Fibroblast of pulmonary artery (primary cell): ENCODE measurements at places on chromosomes 4 and X.

- peak; percentile 28 for DNase-seq
These were observed 689 bp upstream of the NHSL2 start for GRCh38 chrX:71909956-71910355.

DNA sequence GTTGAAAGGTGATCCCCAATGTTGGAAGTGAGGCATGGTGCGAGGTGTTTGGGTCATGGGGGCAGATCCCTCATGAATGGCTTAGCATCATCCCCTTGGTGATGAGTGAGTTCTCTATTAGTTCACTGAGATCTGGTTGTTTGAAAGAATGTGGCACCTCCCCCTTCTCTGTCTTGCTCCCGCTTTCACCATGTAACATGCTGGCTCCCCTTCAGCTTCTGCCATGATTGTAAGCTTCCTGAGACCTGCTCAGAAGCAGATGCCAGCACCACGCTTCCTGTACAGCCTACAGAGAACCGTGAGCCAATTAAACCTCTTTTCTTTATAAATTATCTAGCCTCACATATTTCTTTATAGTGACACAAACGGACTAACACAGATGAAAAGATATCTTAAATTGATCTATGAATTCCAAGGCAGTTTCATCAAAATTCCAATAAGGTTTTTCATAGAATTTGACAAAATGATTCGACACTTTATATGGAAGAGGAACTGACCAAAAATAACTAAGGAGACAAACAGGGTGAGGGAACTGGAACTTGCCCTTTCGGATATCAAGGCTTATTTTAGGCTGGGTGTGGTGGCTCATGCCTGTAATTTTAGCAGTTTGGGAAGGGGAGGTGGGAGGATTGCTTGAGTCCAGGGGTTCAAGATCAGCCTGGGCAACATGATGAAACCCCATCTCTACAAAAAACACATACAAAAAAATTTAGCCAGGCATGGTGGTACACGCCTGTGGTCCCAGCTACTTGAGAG is 56.9 kb upstream of the OGT start:
- no peak for DNase-seq

DNA sequence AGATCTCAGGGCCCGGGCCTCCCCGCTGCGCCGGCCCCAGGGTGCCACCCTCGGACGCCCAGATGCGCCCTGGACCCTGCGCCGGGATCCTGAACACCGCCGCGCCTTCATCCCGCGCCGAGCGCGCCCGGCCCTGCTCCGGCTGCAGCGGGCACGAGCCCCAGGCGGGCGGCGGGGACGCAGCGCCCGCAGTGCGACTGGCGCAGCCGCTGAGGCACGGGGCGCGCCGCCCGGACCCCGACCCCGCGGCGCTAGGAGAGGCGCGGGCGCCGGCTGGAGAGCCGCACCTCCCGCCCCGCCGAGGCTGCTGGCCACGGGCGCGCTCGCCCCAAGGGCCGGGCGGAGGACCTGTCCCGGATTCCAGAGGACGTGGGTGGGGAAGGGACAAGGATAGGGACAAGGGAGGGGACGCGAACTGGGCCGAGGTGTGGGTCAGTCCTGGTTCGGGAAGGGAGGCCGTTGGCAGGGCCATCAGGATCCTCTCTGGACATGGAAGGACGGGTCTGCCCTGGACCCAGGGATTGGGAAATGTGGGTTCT is 1.1 kb downstream of the ZFYVE28 start:
- DNase-seq: no peak

DNA sequence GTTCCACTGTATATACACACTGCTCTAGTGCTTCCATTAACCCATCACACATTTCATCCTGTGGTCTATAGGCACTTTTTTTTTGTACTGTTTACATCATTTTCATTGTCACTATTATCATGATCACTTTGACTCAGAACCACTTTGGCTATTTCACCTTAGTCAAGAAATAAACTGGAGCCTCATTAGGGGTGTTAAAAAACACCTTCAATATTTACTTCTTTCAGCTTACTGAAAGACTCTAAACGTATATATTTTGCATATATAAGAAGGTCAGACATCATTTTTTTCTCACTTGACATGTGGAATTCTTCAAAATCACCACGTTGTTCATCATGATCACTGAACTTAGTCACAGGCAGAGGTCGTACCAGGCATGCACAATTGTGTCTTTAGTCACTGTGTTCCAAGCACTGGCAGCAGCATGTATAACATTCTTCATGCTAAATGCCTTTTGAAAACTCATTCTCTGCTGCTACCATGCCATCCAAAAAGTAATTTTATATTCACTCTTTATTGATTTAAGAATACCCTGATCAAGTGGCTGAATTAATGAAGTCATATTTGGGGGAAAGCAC is 229.2 kb upstream of the ARSJ start:
- DNase-seq: peak; percentile 20

GRCh38 chr4:184364100-184364921 is 110.0 kb downstream of the IRF2 start:
- no peak for DNase-seq

- DNase-seq: no peak
These were observed 1.5 kb downstream of the ZNF718 start for GRCh38 chr4:125833-126232.

DNA sequence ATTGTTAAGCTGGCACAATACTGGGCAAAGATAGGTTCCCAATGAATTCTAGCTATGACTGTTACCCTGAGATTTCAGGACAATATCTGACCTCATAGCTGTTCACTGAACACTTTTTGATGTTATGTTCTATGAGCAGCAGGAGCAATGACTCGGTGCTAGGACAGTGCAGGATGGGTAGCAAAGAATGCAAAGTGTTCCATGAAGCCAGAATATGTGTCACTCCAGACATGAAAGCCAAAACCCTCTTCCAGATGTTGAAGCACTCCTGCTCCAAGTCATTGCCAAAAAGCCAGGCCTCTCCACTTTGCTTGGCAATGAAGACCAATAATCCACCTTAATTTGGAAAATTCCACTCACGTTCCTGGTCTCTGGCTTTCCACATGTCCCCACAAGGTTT is 300.9 kb upstream of the CPEB2 start:
- no peak for DNase-seq

DNA sequence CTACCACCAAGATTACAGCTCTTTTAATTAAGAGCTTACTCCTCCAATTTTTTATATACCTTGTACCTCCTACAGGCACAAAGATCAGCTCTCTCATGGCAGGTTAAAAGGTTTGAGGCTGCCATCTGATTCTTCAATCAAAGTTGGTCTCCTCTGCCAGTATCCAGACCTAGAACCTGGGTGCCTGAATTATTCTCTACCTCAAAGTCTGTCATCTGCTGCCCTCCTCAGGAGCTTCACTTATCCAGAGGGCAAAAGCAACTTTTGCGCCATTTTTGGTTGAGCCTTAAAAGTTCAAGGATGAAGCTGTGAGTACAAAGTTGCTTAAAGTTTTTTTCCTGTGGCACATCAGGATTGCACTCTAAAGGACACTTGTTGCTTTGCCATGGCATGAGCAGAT is 343.7 kb upstream of the PPP1R2C start:
- DNase-seq: peak; percentile 6

GRCh38 chr4:38734911-38735310 is 47.9 kb downstream of the TLR10 start:
- DNase-seq: no peak

DNA sequence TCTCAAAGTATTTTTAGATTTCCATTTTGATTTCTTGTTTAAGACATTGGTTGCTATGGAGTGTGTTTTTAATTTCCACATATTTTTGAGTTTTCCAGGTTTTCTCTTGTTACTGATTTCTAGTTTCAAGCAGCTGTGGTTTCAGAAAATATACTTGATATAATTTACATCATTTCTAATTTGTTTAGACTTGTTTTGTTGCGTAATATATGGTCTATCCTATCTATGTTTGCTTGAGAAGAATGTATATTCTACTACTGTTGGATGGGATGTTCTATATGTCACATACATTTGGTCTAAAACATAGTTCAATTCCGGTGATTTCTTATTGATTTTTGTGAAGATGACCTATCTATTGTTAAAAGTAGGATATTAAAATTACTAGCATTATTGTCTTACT is 170.5 kb upstream of the EMCN start:
- no peak for DNase-seq

GRCh38 chr4:128590773-128591172 is 218.7 kb upstream of the JADE1 start:
- no peak for DNase-seq

- DNase-seq: no peak
These were observed 45.0 kb upstream of the NKX1-1 start for GRCh38 chr4:1451106-1451751.

- no peak for DNase-seq
These were observed 28.4 kb downstream of the MAGEB16 start for GRCh38 chrX:35826503-35826902.

GRCh38 chrX:41100819-41101218 is 15.6 kb downstream of the USP9X start:
- no peak for DNase-seq

DNA sequence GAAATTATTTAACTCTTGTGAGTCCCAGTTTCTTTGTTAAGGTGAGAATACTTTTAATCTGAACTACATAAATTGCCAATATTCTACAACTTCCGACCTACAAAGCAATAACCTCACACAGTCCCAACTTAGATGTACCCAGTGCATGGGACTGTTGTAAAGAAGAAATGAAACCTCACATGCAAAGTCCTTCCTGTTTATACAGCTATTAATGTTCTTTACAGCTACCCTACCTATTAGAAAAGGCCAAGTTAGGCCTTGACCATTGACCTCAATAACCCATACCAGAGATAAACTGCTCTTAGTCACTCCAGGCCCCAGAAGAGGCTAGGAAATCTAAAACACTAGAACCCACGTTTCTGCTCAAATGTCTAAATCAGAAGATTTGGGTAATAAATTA is 920.1 kb upstream of the TENM3 start:
- DNase-seq: no peak

DNA sequence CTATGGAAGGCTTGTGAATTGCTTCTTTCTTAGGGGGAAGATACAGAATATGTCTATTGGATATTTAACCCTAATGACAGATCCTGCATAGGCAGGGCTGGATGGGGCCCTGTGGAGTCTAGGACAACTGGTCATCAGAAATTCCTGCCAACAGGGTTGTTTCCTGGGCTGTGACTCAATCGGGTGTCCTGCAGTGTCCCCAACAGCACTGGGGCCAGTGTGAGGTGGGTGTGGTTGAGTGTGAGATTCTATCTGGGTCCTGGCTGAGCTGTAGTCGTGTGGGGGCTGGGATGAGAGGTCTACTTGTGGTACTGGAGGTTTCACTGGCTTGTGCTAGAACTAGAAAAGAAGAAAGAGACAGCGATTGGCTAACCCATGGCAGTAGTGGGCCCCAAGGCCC is 87.3 kb upstream of the WDR1 start:
- no peak for DNase-seq

DNA sequence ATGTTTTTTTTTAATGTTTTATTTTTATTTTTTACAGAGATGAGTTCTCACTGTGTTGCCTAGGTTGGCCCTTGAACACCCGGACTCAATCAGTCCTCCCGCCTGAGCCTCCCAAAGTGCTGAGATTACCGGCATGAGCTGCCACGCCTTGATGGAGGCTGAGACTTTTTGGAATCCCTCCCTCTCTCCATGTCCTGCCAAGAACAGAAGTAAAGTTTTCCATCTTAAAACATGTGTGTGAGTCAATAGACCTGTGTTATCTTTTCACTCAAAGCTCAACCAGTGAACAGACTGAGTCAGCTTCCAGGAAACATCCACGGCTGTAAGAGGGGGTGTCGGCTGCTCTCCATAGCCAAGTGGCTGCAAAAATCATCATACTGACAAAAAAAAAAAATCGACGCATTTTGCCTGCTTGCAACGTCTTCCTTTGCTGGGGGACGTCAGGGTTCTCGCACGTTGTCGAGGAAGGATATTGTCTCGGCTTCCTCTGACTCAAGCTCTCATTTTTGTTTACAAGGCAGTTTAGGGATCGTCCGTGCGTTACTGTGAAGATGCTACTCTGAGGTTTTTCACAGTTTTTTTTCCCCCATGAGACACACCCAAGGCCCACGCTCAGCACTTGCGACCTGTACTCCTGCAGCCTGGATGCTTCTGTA is 10.0 kb upstream of the ASMTL start:
- DNase-seq: peak; percentile 95

GRCh38 chrX:66050140-66050569 is 10.3 kb upstream of the VSIG4 start:
- DNase-seq: no peak

DNA sequence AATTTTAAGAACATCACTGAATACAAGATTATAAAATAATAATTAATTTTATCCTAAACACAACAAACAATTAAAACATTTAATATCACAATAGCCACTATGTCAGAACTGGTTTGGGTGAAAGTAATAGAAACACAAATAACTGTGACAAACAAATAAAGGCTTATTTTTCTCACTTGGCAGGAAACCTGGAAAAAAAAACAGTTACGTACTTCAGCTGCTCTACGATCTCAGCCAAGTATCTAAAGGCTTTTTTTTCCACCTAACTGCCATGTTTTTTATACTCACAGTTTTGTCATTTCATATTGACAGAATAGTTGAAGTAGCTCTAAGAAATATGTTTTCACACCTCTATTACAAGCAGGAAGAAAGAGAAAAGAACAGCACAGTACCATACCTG is 284.8 kb upstream of the INTU start:
- DNase-seq: no peak

DNA sequence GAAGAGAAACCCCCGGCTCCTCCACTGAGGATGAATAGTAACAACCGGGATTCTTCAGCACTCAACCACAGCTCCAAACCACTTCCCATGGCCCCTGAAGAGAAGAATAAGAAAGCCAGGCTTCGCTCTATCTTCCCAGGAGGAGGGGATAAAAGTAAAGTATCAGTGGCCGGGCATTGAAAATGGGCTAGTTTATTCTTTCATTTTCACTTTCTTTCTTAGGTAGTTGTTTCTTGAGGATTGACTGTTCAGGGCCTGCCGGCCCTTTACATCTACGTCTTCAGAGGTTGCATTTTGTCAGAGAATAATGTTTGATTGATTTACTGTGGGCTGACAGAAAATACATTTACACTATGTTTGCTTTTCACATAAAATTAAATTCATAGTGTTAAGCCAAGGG is 27.1 kb downstream of the PAK3 start:
- no peak for DNase-seq

DNA sequence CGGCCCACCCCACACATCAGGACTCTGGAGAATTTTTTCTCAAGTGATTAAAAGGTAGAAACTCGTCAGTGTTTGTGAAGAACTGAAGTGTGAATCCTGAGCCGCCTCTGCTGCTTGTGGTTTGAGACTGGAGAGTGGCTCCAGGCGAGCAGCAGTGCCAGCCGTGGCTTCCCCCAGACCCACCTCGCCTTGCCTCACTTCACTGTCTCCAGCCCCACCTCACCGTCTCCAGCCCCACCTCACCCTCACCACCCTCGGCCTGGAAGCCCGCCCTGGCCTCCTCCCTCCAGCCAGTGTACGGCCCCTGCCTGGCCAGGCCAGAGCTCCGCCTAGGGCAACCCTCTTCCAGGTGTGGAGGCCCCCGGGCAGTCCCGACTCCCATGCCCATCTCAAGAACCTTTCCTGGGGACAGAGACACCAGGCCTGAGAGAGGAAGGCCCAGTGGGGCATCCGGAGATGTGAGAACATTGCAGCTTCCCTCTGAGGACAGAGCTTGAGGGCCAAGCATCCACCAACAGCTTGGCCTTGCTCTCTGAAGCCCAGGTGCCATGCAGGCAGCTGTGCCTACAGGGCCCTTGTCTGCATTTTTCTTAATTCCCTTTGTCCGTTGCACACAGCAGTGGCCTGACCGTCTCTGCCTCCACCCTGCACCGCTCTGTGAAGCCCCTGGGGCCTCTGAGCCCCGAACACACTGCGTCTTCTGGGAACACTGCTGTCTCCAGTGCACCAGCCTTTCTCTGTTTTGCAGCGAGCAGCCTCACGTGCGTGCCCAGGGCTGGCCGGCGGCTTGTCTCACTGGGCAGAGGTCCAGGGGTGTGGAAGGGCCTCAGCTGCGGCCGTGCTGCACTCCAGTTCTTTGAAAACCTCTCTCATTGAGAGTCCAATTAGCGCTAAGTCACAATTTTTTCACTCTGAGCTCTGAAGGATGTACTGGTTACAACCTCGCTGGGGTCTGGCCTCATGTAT is 13.8 kb downstream of the SH3BP2 start:
- peak; percentile 55 for DNase-seq
